ENCODE measurements at places on chromosomes 12 and 14.
A peak's percentile ranks its signal among the peaks of the same experiment; 100 is the strongest.

DNA sequence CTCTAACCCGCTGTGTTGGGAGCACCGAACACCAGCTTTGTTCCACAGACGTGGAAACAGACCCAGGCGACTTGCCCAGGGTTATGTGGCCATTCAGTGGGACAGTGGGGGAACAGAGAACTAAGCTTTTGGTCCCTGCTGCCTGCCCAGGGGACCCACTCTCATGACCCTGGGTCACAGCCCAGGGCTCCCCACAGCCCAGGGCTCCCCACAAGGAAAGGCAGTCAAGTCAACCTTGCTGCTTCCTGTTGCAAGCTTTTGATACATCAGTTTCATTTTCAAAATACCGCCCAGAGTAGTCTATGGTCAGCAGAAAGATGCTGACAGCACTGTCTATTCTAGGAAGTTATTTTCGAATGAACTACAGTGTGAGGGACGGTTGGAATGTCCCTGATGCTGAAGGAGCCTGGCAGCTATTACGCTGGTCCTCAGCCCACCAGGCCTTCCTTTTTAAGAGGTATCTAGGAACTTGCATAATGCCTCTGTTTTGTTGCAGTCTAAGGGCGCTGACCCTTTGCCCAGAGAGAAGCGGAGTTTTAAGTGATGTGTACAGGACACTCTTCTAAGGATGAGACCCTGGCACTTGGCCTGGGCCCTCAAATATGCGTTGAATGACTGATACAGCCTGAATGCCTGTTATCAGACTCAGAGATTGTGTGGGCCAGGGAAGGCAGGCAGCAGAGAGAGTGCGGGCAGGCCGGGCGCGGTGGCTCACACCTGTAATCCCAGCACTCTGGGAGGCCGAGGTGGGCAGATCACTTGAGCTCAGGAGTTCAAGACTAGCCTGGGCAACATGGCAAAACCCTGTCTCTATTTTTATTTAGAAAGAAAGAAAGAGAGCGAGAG is 12.6 kb upstream of the TTC7B start:
- DNase-seq: no peak

DNA sequence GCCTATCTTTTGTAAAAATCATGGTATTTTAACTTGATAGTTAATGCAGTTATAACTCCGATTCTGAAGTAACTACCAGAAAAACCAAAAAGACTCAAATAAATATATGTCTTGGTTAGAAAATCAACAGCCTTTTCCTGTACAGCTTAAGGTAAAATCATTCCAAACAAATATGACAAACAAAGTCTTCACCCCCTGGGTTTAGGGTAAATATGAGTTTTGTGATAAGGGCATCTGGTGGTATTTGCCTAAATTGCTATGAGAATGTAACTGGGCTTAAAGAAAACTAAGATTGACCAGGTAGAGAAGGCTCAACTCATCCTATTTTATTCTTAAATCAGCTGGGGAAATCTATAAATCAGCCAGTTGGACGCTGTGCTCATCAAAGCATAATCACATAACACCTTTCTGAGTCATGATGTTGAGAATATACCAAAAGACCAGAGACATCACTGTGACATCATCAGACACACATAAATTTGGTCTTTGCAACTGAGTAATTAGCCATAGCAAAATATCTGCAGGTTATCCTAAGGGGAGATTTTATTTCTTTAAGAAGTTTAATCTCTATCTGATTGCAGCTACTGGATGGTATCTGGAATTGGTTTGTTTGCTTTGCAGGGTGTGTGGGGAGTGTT is 133.9 kb downstream of the STXBP6 start:
- DNase-seq: no peak

DNA sequence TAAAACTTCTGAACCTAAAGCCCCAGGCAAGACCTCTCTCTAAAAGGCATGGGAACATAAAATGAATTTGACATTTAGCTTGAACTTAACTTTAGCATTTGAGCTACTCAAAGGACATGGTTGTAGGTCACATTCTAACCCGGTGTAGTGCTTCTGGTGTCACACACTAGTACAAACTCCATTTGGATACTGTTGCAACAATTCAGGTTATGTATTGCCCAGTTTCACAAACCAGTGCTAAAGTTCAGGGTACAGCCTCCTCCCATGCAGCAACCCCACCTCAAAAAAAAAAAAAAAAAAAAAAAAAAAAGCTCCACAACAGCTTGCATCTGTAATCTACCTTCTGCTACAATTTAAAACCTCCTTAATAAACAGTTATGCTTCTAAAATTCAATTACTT is 7.8 kb downstream of the PPTC7 start:
- no peak for DNase-seq

- DNase-seq: no peak
Measured at GRCh38 chr12:18753481-18754123, 15.7 kb downstream of the CAPZA3 start.

DNA sequence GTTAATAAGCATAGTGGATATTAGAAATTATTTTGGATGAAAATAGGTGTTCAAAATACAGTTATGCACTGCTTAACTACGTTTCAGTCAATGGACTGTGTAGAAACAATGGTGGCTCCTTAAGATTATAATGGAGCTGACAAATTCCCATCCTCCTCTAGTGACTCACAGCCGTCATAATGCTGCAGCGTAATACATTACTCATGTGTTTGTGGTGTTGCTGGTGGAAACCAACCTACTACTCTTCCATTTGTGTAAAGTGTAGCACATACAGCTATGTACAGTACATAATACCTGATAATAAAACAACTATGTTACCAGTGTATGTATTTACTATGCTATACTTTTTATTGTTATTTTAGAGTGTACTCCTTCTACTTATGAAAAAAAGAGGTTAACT is 111.2 kb upstream of the TMCC3 start:
- no peak for DNase-seq

- DNase-seq: no peak
Measured at GRCh38 chr12:63977441-63977840, 132.9 kb downstream of the SRGAP1 start.

DNA sequence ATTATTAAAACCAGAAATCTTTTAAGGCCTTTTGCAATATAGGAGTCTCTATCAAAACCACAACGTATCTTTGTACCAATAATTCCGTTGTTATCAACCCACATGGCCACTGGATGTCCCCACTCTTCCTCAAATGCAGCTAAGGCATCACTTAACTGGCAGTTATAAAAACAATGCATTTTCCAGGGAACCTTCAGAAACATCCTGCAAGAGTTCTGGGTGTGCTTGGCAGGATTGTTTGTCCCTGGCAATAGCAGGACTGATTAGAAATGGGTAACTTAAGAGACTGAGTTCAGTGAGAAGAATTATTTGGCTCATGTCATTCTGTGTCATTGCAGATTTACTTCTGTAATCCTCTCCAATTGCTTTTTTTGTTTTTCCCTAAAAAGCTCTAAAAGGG is 112.0 kb downstream of the SLC15A5 start:
- DNase-seq: no peak

GRCh38 chr12:92079054-92079385 is 66.6 kb downstream of the BTG1 start:
- DNase-seq: no peak

DNA sequence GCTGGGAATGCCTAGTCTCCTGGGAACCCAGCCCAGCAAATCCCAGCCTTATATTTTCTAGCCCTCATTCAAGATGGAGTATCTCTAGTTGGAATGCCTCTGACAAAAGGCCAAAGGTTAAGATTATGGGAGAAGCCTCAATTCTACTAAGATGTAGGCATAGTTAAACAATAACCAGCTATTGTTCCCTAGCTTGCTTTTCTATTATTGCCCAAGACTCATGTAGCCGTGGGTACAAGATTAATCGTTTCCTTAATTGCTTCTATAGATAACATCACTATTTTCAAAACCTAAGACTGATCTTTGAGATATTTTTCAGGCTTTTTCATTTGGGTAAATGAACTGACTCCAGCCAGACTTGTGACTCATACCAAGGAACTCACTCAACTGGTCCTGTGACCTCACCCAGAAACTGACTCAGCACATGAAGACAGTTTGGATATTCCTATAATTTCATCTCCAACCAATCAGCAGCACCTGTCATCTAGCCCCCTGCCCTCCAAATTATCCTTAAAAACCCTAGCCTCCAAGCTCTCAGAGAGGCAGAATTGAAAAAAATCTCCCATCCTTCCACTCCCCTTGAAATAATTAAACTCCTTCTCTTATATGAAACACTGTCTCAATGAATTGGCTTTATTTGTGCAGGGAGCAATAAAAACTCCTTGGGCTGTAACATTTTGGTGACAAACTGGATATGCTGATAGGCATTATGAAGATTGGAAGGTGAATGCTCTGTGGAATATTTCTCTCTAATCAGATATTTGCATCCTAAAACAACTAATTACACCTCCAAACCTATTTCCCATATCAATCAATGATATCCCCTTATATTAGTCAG is 589.0 kb downstream of the C12orf50 start:
- DNase-seq: no peak

GRCh38 chr12:52036587-52037171 is 14.6 kb upstream of the NR4A1 start:
- DNase-seq: peak; percentile 58

GRCh38 chr14:103574104-103574503 is 11.3 kb downstream of the COA8 start:
- DNase-seq: no peak

DNA sequence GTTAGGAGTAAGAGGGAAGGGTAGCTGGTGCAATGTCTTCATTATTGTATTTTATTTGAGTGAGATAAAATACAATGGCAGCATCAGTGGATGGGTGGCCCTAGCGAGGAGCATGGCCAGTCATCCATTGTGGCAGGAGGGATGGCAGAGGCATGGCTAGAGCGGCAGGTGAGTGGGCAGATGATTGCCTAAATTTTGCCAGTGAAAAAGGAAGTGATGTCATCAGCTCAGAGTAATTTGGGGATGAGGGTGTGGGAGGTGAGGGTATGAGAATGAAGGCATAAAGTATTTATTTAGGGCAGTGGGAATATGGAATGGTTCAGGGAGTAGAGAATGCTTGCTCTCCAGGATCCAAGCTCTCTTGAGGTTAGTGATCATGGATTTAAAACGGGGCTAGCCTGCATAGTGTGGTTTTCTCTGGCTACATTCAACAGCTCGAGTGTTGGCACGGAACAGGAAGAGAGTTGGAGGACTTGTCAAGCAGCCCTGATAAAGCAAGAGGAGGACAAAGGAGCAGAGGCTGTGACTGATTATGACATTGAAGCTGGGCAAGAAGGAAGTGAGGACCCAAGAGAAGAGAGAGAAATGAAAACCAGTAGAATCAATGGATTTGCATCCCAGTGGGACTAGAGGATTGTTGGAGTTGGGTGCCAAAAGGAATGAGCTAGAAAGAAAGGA is 18.7 kb upstream of the SERPINA6 start:
- no peak for DNase-seq

GRCh38 chr14:89810101-89810500 is 144.4 kb downstream of the EFCAB11 start:
- DNase-seq: no peak

All from activated T-helper 1 cell treated with anti-CD3 and anti-CD28 coated beads, Interleukin-2, amount 50 U/mL, for 16 hours (primary cell).